OCI-M1 (cell line): ENCODE measurements at places on chromosomes 3 and 15.

- DNase-seq = no peak
Measured at GRCh38 chr3:49416867-49417266, 4.6 kb downstream of the TCTA start.

GRCh38 chr3:160927620-160928019, 171.6 kb downstream of the PPM1L start:
- DNase-seq = no peak

DNA sequence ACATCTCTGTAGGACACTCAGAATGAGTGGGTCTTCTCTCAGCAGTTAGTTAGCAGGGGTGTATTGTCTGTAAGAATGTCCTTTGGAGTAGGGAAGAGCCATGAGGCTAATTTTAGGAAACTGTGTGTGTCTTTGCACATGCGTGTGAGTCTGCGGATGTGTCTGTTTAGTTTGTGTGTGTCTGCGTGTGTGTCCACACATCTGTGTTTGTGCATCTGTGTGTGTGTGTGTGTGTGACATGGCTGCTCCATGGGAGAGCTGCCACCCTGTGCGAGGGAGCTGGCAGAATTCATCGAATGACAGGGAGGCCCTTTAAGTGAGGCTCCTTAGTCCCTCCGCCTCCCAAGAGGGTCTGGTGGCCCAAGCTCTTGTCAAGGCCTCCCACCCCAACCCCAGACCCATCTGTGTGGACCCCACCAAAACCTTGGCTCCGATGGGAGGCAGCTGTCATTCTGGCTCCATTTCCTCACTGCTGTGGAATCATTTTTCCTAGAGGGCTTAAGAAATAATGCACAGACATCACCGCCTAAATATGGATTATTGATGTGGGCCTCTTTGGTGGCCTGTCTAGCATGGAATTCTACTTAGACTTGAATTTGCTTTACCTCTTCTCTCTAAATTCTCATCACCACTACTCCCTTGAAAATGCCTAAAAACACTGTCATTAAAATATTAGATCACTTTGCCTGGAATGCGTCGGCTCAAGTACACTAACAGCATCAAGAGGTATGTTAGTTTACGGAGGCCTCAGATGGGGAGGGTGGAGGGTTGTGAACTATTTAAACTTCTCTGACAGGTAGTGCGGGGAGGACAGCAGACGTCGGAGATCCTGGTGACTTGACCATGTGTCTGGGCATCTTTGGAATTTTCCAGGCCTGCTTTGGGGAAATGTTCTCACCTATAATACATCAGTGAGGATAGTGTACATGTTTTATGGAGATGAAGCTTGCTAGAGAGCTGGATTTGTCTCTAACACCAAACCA, 9.4 kb downstream of the ESYT3 start:
- no peak for DNase-seq

DNA sequence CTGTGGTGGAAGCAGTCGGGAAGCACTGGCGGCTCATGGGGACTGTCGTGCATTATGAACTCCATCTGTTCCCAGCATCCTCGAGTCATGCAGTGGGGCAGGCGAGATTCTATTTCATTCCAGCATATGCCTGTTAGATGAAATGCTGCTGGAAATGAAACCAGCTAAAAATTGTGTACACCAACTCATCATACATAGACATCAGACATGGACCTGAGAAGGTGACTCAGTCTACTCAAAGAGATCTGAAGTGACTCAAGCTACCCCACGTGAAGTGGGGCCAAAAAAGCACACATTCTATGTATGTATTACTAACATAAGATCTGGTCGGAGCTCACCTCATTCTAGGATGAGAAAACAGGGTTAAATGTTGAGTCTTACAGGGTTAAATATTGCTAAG, 47.5 kb upstream of the FAM98B start:
- no peak for DNase-seq

DNA sequence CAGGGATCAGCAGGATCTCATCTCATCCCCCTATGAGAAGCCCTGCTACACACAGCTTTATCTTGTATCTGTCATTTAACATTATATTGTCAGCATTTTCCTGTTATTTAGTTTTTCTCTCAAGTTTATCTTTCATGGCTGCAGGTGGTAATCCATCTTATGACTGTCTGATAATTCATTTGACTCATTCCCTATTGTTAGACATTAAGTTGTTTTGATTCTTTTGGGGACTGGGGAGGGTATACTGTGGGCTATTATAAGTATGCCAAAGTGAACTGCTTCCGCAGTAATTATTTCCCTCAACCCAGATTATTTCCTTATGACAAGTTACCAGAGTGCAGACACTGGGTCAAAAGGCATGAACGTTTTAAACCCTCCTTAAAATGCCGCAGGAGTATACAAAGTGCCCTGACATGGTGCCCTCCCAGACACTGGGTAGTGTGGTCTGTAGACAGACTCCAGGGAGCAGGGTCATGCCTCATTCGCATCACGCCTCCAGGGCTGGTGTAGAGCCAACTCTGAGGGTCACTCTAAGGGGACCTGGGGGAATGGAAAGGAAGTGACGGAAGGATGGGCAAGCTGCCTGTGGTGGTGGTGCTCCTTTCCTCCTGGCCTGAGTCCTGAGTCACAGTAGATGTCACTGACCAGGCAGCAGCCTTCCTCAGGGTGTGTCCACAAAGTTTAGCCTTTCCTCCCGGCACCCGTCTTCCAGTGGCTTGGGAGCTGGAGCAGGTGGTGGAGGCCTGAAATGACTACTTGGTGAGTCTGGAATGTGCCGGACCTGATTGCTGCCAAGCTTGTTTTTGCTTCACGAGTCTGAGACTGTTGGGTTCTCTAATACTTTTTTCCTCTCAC, 11.6 kb downstream of the GPR160 start:
- no peak for DNase-seq

- peak; percentile 53 for DNase-seq
Measured at GRCh38 chr3:61236556-61236955, 14.7 kb downstream of the FHIT start.

DNA sequence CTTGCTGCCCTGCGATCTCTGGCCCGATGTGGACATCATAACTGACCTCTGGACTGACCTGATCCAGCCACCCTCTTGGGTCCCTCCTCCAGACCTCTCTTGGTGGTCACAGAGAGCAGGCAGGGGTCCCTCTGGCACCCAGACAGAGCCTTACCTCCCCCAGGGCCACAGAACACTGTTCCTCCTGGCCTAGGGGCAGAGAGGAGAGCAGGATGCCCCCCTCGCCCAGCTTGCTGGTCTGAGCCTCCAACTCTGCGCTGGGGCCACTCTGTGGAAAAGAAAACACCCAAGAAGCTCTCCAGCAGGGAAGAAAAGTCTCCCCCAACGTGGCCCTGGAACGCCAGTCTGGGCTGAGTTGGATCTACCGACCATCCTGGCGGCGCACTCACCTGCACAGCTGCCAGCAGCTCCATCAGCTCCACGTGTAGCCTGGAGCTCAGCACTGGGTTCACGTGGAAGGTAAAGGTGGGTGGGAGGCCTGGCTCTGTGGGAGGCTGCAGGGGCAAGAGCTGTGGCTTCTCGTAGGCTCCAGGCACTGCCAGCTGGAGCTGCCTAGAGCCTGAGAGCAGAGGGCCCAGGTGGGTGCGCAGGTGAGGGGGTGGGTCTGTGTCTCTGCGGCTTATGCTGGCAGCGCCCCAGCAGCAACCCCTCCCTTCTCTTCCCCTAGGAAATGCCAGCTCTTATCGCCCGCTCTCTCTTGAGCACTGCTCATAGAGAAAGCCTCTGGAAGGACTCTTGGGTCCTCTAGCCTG, 6.0 kb downstream of the PLA2G4F start:
- no peak for DNase-seq
